ENCODE measurements at places on chromosomes 3 and 15.
A peak's percentile ranks its signal among the peaks of the same experiment; 100 is the strongest.

GRCh38 chr3:78881501-78881900 lies 886.3 kb downstream of the ROBO1 start:
- no peak for DNase-seq

- no peak for DNase-seq
These were observed 31.2 kb downstream of the CASR start for GRCh38 chr3:122214711-122215110.

DNA sequence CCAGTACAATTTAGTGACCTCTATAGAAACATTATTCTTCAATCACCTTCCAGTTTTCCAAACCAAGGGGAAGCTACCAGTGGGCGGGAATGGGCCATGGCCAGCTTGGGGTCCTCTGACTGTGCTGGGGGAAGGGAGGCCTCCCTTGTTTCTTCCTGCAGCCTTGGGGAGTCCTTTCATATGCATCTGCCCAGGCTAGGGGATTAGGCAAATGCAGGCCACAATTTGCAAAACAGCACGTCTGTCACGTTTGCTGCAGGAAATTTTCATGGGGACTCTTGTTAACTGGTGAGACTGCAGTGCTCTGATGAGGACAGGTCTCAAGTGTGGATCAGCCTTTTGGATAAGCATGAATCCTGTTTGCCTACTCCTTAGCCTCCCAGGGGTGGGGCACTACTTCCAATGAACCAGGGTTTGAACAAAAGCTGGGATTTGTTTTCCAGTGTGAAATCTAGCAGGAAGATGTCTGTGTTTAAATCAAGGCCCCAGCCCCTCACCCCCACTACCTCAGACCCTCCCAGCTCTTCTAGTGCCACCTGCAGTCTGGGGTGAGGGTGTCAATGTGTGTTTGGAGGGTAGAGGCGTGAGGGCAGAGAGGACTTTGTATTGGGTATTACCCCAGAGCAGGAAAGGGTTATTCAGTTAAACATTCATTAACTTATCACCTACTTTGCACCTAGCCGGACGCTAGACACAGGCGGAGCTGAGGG lies 219.9 kb downstream of the OPA1 start:
- DNase-seq: no peak

DNA sequence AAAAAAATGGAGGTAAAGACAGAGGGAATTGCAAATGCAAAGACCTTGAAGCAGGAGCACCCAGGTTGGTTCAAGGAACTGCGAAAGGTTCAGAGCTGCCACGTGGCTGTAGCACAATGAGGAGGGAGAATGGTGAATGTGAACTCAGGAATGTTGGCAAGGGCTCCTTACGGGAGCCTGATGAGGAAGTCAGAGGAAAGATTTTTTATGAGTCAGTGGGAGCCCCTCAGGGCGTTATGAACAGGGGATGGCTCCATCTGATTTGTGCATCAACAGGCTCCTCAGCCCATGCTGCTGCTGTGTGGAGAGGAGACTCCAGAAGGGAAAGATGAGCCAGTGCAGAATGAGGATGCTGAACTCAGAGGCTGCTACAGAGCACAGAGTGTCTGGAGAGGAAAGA lies 194.4 kb downstream of the ARRDC4 start:
- no peak for DNase-seq

- no peak for DNase-seq
These were observed 5.1 kb downstream of the ABHD5 start for GRCh38 chr3:43695863-43696262.

DNA sequence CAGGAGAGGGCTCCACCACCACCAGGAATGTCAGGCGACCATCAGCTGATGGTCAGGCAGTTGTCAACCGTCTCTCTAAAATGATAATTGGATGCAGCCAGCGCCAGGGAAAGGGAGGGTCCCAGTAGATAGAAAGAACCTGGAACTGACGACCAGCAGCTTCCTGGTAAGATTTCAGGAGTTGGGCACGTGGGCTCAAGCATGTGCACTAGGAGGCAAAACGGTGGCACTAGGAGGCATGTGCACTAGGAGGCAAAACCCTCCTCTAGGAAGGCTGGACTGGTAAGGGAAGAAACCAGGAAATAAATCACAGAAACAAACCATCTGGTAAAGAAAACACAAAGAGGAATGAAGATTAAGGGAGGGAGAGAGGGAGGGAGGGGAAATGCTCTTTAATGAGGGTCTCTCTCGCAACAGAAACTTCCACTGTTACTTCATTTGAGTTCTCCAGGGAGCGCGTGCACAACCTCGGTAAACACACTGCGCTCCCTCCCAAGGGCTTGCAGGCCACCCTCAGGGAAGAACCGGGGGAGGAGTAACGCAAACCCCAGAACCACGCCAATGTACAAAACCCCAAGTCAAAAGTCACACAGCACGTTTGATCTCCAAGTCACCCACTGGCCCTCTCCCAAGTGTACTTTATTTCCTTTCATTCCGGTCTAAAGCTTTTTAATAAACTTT lies 116.7 kb downstream of the XXYLT1 start:
- no peak for DNase-seq

DNA sequence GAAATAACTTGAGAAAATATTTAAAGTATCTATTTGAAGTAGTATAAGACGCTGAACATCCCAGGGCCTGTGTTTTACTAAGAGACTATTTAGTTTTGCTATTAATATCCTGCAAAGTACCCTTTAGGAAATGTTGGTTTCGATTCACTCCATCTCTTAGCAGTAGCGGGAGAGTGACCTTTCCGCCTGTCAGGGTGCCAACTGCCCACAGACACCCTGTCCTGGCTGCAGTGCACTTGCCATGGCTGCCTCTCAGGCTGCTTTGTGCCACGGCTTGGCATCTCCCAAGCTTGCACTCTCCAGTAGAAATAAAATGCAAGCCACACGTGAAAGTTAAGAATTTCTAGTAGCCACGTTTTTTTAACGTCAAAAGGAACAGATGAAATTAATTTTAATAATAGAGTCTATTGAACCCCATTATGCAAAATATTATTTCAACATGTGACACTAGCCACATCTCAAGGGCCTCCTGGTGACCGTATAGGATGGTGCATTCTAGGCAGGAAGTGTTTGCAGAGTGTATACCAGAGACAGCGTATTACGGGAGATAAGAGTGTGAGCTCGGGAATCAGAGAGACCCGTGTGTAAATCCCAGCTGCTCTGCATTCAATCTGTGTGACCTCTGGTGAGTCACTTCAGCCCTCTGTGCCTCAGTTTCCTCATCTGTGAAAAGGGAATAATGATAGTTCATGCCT lies 19.8 kb downstream of the ADAMTS9 start:
- DNase-seq: no peak

DNA sequence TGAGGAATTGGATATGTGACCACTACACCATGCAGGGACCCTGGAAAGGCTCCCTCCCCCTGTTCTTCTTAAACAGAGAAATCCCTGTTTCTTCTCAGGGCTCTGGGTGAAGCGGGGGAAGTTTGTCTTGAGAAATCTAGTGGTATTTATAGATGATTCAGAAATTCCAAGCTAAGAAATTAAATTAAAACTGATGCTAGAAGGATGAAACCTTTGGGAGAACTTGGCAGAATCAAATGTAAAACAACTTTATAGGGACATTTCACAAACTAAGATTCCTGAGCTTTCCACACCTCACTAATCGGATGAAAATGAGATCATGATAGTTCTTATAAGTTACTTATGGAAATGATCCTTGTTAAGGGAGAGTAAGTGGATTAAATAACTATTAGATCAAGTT lies 54.2 kb downstream of the FBXL2 start:
- DNase-seq: no peak

GRCh38 chr3:53035825-53036619 lies 9.9 kb downstream of the SFMBT1 start:
- no peak for DNase-seq

- DNase-seq: no peak
These were observed 594 bp downstream of the CRELD1 start for GRCh38 chr3:9934235-9934621.

DNA sequence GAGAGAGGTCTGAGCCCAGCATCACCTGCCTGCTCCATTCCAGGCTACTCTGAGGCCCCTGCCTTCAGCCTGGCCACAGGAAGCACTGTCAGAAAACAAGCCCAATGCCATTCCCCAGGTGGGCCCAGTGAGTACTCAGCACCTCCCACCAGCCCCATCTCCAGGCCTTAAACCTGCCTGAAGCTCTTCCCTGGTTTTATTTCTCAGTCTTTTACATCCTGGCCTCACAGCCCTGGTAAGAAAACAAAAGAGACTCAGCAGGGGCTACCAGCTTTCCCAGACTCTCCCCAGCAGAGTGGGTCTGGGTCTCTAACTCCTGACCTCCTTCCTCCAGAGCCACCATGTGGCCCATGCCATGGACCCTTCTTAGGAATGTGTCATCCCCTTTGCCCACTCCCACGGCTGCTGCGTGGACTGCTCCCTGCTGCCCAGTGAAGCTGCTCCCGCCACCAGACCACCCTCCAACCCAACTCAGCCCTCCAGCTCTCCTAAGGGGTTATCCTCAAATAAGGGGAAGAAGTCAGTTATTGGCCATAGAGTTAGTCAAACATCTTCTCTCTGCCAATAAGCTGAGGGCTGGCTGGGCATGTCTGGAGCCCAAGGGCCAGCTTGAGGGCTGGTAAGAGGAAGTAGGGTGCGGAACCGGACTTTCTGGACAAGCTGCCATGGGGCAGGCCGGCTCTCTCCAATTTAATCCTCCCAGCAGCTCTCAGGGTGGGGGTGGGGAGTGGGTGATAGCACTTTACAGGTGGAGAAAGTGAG lies 116.7 kb upstream of the LINGO1 start:
- DNase-seq: no peak

DNA sequence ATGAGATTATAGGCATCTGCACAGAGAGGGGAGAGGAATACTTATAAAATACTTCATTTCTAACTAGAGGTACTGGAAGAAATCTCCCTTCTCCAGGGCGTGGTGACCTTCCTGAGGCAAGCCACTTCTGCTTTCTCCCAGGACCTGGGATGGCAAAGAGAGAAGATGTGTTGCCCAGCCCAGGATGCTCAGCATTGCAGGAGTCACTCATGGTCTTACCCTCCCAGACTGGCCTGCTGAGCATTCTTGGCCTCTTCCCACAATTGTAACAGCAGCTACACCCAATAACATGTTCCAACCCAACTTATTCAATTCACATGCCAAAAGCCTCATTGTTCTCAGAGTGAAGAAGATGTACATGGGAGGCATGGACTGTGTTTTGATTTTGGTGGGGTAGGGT lies 37.9 kb downstream of the IL20RB start:
- no peak for DNase-seq

DNA sequence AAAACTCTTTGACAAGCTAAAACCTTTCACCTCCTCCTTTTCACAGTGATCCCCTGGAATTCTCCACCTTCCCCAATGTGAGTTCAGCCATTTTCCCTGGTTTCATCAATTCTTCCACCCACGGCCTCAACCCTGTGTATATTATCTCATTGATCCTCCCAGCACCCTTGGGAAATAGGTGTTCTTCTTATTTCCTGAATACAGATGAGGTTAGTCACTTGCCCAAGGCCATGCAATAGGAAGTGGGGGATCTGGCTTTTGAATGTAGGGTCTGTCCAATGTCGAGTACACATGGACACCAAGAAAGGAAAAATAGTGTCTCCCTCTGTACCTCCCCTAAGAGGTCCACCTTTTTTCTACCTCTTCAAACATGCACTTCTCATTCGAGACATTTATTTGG lies 262.8 kb upstream of the ST8SIA2 start:
- DNase-seq: no peak

DNA sequence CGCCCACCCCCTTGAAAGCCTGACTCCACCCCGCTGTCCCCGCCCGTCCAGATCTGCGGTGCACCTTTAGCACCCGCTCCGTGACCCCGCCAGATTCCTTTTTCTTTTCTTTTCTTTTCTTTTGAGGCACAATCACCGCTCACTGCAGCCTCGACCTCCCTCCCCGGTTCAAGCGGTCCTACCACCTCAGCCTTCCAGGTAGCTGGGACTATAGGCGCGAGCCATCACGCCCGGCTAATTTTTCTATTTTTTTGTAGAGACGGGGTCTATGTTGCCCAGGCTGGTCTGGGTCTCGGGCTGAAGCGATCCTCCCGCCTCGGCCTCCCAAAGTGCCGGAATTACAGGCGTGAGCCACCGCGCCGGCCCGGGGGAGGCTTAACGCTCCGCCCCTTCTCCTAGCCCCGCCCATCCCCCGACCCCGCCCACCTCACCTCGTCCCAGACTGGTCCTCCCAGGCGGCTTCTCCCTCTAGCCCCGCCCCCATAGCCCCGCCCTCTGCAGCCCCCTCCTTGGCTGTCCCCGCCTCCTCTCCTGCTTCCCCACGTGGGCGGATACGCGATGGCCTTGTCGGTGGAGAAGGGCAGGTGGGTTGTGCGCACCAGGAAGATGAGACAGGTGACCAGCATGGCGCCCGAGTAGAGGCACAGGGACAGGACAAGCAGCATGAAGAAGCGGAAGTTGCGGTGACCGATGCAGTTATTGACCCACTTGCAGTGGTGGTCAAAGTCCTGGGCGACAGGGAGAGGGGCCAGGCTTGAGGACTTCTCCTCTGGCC lies 3.2 kb downstream of the ZDHHC19 start:
- peak; percentile 65 for DNase-seq

- no peak for DNase-seq
These were observed 184.4 kb downstream of the PEX5L start for GRCh38 chr3:179852142-179852905.

DNA sequence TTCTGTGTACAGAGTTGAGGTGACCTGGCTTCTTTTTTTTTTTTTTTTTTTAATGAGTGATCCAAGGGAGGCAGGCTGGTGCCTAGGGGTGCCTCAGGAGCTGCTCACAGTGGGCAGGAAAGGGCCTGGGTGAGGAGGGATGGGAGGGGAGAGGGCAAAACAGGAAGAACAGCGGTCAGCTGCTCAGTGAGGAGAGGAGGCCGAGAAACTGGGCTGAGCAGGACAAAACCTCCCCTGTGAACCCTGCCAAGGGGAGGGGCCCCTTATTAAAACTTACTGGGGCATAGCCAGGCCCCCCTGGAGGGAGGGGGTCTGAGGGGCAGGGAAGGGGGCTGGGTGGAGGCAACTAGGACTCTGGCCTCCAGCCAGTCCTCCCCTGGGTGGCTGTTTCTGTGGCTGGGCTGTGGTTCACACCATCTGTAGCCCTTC lies 3.5 kb downstream of the PLEKHO2 start:
- DNase-seq: no peak

GRCh38 chr3:32310918-32311839 lies 72.7 kb downstream of the CMTM8 start:
- no peak for DNase-seq

- DNase-seq: no peak
These were observed 45.7 kb downstream of the C2CD4B start for GRCh38 chr15:62119227-62119864.

DNA sequence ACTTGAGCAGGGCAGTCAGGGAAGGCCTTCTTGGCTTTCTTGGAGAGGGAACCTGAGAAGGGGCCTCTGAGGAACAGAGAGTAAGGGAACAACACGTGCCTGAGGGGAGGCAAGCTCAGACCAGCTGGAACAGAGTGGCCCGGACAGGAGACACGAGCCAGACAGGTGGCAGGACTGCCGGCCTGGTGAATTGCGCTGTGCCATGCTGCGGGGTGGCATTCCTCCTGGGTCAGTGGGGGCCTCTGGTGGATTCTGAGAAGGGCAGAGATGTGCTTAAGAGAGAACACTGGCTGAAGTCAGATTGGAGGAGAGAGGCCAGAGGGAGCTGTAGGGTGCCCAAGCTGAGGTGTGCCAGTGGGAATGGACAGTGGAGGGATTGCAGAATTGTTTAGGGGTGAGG lies 4.9 kb downstream of the CHAC1 start:
- no peak for DNase-seq

- no peak for DNase-seq
These were observed 47.3 kb upstream of the MDFIC2 start for GRCh38 chr3:70359711-70360110.

All from activated T-cell treated with anti-CD3 and anti-CD28 coated beads, Interleukin-2, amount 50 U/mL, for 1 hour (primary cell).